RPMI7951 (cell line): ENCODE measurements at places on chromosomes 7 and 10. TPM values are rescaled to one million over a fixed set of nuclear protein-coding genes. Genes with fewer than 3 reads are reported as not detected.

GRCh38 chr7:71633551-71634008 lies 501.6 kb downstream of the GALNT17 start:
- peak; percentile 98 for DNase-seq

GRCh38 chr10:94122211-94122610 lies 128.5 kb downstream of the PLCE1 start:
- DNase-seq, result no peak

GRCh38 chr7:91180746-91181145 lies 83.5 kb upstream of the FZD1 start:
- DNase-seq, result no peak

GRCh38 chr7:65809982-65810288 lies 62.9 kb upstream of the VKORC1L1 start:
- DNase-seq, result no peak

TWIST1 gene
- total RNA-seq, result 32.0 and 36.8 TPM in 2 replicates

- no peak for DNase-seq
These were observed 45.1 kb downstream of the CHN2 start for GRCh38 chr7:29239638-29240037.

GRCh38 chr7:55055479-55055878 lies 36.7 kb downstream of the EGFR start:
- peak; percentile 89 for DNase-seq

SAMD9 gene
- 18.8 and 24.3 TPM in 2 replicates for total RNA-seq
